ENCODE measurements at places on chromosomes 7 and 10. TPM values are rescaled to one million over a fixed set of nuclear protein-coding genes. Genes with fewer than 3 reads are reported as not detected.

Gene AZGP1
- not detected for total RNA-seq

DNA sequence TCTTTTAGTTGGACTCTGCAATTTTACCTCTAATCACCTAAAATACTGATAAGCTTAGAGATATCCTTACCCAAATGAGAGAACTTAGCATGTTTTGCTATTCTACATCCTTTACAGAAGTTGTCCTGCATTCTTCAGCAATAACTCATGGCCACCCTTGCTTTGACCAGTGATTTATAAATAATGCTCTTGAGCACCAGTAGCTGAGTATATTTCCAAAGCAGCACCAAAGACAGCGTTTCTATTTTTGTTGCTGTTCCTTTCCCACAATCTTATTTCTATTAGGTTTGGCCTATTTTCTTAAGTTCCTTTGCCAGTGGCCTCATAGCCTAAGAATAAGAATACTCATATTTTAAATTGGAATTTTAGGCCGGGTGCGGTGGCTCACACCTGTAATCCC lies 15.0 kb downstream of the ARPC1A start:
- H3K27me3 ChIP-seq, result no peaks in the 10 kb centered on the region
- no peak overlapping the region for H3K27ac ChIP-seq
- peaks cover 84% of the 10 kb centered on the region for H3K36me3 ChIP-seq
- H3K4me1 ChIP-seq, result peaks cover 8% of the 10 kb centered on the region

DNA sequence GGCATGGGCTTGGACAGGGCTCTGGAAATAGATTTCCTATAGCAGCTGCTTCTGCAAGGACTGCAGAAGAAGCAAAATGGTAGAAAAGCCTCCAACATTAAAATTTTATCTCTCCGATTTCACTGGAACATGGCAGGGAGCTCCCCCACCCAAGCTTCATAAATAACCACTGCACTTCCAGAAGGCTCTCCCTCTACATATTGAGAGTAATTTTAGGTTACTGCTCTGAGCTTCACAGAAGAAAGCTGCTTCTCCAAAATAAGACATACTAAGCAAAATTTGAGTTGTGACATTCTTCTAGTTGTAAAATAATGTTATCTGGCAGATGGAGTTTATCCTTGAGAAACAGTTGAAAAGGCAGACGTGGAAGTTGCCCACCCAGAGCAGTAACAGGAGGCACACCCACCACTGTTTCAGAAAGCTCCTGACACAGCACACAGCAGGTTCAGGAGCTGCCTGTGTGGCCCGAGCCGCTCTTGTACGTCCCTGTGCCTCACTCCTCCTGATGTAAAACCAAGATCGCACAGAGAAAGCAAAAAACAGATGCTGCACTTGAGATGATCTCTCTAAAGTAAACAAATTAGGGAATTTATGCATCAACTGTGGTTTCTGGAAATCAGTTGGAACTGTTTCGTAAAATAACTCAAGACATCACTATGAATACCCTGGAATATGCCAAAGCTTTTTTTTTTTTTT lies 621.0 kb downstream of the PARD3 start:
- H3K4me1 ChIP-seq, result peaks cover 35% of the 10 kb centered on the region
- H3K4me3 ChIP-seq, result no peak overlapping the region
- no peaks in the 10 kb centered on the region for H3K36me3 ChIP-seq
- no peaks in the 10 kb centered on the region for H3K27me3 ChIP-seq
- peak overlapping the region; percentile 55 for H3K27ac ChIP-seq

DNA sequence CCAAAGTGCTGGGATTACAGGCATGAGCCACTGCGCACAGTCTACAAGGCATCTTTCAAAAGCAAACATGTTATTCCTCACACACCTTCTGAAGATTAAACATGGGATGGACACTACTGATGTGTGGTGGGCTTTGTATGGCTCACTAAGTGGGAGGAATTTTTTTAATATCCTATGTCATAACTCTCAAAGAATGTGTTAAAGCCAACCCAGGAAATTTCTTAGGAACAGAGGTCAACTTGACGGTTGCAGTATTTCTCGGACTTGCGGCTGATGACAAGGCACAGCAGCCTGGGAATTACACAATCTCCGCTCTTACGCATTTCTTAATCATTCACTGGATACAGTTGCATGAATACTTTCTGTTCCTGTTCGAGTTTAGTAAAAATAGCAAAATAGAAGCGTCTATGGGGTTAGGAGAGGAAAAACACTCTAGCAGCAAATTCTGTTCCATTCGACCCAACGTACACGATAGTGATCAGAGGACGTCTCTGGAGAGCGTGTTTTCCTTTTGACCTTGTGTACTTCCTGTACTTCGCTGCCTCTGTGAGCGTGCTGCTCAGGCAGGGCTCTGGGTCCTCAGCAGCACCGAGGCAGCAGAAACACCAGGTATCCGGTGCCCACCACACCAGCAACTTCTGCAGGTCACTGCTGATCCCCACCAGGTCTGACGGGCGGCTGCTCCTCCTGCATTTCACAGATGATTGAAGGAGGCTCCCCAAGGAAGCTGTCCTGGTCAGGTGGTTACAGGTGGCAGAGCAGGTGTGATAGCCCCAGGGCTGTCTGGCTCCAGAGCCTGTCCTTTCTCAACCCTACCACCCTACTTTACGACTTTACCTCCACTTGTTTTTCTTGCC lies 26.4 kb upstream of the SRGN start:
- peaks cover 42% of the 10 kb centered on the region for H3K4me1 ChIP-seq
- no peaks in the 10 kb centered on the region for H3K27me3 ChIP-seq
- no peaks in the 10 kb centered on the region for H3K36me3 ChIP-seq
- peak; percentile 55 for DNase-seq
- peak overlapping the region; percentile 28 for H3K4me3 ChIP-seq

DNA sequence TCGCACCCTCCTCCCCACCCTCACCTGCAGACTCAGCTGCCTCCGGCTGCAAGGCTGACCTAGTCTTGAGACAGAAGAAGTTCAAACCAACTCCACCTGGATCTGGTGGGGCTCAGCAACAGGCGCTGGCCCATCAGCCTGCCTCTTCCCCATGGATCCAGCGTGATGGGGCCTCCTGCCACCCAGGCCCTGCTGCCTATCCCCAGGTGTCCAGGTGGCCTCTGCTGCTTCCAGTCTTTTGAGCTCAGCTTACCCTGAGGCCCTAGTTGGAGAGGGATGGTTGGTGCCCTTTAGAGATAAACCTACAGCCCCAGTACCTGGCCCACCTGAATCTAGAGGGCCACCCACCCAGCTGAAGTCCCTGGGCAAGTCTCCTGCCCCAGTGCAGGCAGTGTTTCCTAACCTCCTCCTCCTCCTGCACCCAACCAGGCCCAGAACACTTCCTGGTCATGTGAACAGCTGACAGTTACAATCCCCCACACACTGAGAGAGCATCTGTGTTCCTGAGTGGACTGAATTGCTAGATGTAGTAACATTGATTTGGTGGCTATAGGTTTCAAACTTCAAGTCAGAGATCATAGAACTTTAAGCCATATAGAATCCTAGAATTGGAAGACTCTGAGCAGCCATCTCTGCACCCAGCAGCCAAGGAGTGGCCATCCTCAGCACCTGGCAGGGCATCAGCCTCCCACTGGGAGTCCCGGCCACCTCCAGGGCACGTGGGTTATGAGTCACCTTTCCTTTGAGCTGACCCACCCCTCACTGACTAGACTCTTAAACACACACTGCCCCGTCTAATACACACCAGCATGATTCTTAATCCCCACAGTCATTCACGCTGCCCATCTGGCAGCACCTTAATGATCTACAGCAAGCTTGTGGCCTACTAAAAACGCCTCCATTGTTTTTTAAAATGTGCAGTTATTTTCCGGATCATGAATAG lies 51.9 kb downstream of the ALOX5 start:
- H3K27ac ChIP-seq, result no peak overlapping the region
- no peaks in the 10 kb centered on the region for H3K36me3 ChIP-seq
- no peak for DNase-seq
- no peaks in the 10 kb centered on the region for H3K4me1 ChIP-seq

GRCh38 chr10:111247781-111248389 lies 171.1 kb downstream of the ADRA2A start:
- H3K36me3 ChIP-seq, result no peaks in the 10 kb centered on the region
- no peaks in the 10 kb centered on the region for H3K4me1 ChIP-seq
- H3K4me3 ChIP-seq, result no peak overlapping the region

Gene COX19
- total RNA-seq, result 9.6 TPM

GRCh38 chr10:102404361-102405107 lies 9.0 kb downstream of the NFKB2 start:
- no peak overlapping the region for H3K4me3 ChIP-seq
- peaks cover 33% of the 10 kb centered on the region for H3K36me3 ChIP-seq
- DNase-seq, result no peak
- H3K27me3 ChIP-seq, result peaks cover 22% of the 10 kb centered on the region
- no peak overlapping the region for H3K27ac ChIP-seq

Gene FKBP6
- total RNA-seq, result not detected

- no peak overlapping the region for H3K27ac ChIP-seq
- DNase-seq, result no peak
- H3K4me3 ChIP-seq, result peak overlapping the region; percentile 51
- peaks cover 20% of the 10 kb centered on the region for H3K36me3 ChIP-seq
Measured at GRCh38 chr10:52313256-52313932, 687 bp upstream of the DKK1 start.

GRCh38 chr7:7228967-7229366 lies 46.6 kb downstream of the C1GALT1 start:
- no peak overlapping the region for H3K27ac ChIP-seq
- H3K4me3 ChIP-seq, result no peak overlapping the region
- H3K27me3 ChIP-seq, result no peaks in the 10 kb centered on the region
- H3K4me1 ChIP-seq, result no peaks in the 10 kb centered on the region

GRCh38 chr10:124962421-124962820 lies 20.5 kb downstream of the ZRANB1 start:
- H3K4me3 ChIP-seq, result no peak overlapping the region
- DNase-seq, result no peak
- H3K27ac ChIP-seq, result no peak overlapping the region
- peaks cover 6% of the 10 kb centered on the region for H3K4me1 ChIP-seq
- H3K27me3 ChIP-seq, result no peaks in the 10 kb centered on the region
- H3K36me3 ChIP-seq, result peaks cover 16% of the 10 kb centered on the region

DNA sequence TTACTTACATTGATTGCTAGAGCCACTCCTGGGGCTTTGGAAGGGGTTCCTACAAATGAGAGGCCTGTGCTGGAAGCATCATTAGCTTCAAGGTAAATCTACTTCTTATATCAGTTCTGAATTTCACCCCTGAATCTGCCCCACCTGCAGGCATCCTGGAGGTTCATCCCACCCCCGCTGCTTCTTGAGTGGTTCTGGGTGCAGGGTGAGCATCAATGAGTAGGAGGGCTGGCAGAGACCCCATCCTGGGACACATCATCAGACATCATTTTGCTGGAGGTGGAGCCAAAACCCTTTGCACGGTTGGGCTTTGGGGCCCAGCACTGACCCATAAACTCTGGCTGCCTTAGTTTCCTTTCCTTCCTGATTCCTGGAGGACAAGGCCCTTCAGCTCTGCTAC lies 143.7 kb downstream of the PTPN20 start:
- no peak overlapping the region for H3K27ac ChIP-seq
- no peaks in the 10 kb centered on the region for H3K4me1 ChIP-seq
- DNase-seq, result peak; percentile 27
- H3K36me3 ChIP-seq, result no peaks in the 10 kb centered on the region
- H3K4me3 ChIP-seq, result no peak overlapping the region

GRCh38 chr10:75143353-75143752 lies 31.9 kb downstream of the SAMD8 start:
- no peaks in the 10 kb centered on the region for H3K27me3 ChIP-seq
- H3K4me1 ChIP-seq, result peaks cover 8% of the 10 kb centered on the region
- DNase-seq, result no peak
- H3K27ac ChIP-seq, result no peak overlapping the region
- no peaks in the 10 kb centered on the region for H3K36me3 ChIP-seq

Gene CD36
- total RNA-seq, result not detected

Gene IQUB
- total RNA-seq, result 0.08 TPM

DNA sequence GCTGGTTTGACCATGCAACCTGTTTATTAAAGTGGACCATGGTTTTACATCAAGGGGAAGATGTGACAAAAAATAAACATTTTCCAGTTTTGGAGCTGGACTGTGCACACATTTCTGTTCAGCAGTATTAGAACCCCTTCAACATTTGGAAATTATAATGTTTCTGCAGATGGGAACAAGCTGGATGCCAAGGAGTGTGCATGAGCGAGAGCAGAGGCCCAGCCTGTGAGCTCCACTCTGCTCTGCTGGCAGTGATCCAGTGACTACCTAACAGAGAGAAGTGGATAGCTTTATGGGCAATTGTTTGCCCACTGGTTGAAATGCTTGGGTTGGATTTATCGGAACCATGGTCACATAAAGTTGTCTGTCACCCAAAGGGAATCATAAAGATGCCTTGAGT lies 456.7 kb downstream of the NRG3 start:
- H3K4me3 ChIP-seq, result no peak overlapping the region
- no peak overlapping the region for H3K27ac ChIP-seq
- DNase-seq, result no peak
- H3K4me1 ChIP-seq, result no peaks in the 10 kb centered on the region

GRCh38 chr7:107687656-107688055 lies 27.0 kb downstream of the SLC26A4 start:
- no peak overlapping the region for H3K27ac ChIP-seq
- H3K4me1 ChIP-seq, result peaks cover 6% of the 10 kb centered on the region
- H3K4me3 ChIP-seq, result no peak overlapping the region
- H3K36me3 ChIP-seq, result no peaks in the 10 kb centered on the region

DNA sequence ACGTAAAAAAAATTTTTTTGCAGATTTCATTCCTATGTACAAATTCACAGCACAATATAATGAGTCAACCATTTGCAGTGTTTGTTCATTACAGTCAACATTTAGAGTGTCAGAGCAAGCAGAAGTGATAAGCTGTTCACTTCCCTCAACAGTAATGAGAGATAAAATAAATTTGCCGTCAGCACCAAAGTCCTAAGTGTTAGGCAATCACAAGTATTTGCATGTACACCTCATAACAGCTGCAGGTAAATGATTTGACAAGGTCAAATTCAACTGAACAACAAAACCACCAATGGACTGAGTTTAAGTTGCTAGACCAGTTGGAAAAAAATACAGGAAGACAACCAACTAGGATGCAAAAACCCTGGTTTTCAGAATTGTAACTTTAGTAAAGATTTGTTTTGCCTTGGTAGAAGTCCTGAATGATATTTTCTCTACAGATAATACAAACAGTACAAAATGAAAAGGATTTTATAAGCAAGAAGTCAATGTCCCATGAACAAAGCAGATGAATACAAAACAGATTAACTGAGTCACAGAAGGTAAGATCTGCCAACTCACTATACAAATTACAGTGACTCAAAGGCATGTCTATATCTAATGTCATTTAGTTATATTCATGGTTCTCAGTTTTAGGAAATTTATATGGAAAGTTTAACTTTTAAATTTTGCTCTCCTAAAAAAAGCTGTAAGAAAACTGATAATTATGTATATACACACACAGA lies 10.4 kb downstream of the RAPGEF5 start:
- DNase-seq, result no peak
- no peak overlapping the region for H3K4me3 ChIP-seq
- no peaks in the 10 kb centered on the region for H3K4me1 ChIP-seq
